ENCODE measurements at places on chromosomes 1 and 21.

DNA sequence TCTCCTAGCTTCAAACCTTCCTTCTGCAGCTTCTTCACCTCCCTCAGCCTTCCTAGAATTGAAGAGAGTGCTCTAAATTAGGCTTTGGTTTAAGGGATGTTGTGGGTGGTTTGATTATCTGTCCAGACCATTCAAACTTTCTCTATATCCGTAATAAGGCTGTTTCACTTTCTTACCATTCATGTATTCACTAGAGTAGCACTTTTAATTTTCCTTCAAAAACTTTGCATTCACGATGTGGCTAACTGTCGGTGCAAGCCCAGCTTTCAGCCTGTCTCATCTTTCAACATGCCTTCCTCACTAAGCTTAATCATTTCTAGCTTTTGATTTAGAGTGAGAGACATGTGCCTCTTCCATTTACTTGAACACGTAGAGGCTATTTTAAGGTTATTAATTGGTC lies 26.2 kb upstream of the DESI2 start:
- no peak for DNase-seq

DNA sequence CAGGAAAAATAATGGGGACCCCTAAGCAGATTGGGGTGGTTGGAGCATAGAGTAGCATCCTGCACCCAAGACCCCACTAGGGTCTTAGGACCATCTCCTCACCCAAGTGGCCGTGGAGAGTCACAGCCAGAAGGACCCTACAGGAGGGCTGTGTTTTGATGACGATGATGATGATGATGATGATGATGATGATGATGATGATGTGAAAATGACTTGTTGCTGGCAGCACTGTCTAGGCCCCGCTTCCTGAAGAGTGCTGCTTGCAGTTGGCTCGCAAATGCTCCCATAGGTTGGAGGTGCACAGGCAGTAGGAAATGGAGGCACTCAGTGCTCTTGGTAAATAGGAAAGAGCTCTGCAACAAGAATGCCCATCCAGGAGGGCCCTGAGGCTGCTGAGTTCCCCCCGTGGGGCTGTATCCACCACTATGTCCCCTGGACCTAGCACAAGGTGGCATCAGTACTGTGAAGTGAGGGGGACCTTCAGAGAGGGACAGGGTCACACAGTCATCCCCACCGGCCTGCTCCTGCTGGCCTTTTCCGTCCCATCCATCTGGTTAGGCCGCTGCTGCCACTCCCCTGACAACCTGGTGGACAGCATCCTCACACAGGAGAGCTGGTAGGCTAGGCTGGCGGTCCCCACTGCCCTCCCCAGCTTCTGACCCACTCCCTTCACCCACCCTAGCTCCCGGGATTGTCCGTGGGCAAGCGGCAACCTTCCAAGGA lies 139.6 kb downstream of the FOXD2 start:
- DNase-seq: no peak

GRCh38 chr21:45824546-45825215 lies 156.9 kb upstream of the COL6A1 start:
- no peak for DNase-seq

- no peak for DNase-seq
Measured at GRCh38 chr1:191125950-191126349, 648.3 kb upstream of the BRINP3 start.

DNA sequence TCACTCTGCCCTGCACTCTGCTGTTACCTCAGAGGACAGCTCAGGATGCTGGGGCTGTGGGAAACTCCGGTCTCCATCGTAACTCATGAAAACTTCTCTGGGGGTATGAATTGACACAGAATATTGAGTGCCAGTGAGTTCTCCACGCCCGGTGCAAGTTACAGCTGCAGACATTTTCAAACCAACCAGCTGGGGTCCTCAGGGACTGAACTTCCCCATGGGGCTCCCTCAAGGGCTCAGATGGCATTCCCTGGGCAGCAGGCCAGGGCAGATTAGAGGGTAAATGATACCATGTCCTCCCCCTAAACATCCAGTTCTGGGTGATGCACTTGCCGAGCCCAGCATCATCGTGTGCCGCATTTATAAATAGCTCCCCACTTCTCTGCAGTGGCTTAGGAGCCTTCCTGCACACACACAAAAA lies 27.8 kb upstream of the CCSAP start:
- peak; percentile 24 for DNase-seq

GRCh38 chr1:30300669-30301068 lies 422.7 kb downstream of the MATN1 start:
- DNase-seq: no peak

DNA sequence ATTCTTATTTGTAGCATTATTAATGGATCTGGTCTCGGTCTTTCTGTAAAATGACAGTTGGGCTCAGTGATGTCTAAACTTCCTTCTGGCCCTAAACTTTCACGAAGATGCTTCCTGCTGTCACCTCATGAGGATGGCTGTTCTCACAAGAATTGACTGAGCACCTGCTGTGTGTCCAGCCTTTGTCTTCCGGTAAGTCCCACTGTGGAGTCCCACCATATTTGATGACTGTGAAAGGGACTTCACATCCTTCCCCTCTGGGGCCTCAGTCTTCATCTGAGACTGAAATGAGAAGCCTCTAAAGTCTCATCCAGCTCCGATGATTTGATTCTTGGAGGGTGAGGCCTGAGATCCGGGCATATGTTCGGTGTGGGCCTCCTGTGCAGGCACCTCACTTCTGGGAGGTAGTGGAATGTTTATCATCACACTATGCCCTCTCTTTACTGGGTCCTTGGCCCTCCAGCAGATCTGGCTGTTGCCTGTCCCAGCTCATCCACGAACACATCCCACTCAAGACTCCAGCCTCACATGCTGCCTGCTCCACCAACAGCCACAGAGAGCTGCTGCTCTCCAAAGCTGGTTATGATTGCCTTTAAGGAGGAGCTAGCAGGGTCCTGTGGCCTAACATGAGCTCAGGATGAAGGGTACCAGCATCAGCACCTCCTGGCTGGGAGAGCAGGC lies 95.8 kb downstream of the KCNN3 start:
- DNase-seq: no peak

DNA sequence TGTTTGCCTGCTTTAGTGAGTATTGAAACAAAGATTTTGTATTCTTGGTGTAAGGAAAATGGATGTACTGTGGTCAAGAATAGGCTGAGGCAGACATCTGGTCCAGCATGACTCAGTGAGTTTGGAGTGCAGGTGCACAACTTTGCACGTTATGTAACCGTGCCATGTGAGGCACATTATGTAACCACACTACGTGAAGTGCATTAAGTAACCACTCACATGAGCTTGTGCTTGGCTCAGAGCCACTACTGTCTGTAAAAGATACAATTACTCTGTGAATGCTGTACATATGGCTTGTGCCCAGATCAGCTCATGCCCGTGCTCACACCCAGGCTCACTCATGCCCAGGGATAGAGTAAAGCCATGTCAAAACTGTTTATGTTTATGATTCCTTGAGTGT lies 216.8 kb downstream of the CTH start:
- DNase-seq: no peak
